ENCODE measurements at places on chromosomes 7 and 10.

GRCh38 chr10:51215951-51216834 is 141.9 kb downstream of the PRKG1 start:
- no peak for DNase-seq

DNA sequence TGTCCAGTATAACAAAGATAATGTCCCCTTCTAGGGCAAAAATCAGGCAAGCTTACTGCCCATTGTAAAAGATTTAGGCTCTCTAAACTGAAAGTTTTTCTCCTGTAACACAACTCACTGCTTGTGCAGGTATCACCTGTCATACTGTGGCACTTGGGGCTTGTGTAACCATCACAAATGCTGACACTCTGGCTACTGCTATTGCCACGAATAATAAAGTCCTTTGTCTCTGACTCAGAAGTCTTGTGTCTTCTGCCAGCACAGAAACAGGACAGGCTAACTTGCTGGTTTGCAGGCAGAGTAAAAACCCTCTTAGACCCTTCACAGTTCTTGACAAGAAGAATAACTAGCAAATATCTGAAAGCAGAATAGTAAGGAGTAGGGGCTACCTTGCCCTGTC is 273.9 kb downstream of the RPS24 start:
- DNase-seq: no peak

DNA sequence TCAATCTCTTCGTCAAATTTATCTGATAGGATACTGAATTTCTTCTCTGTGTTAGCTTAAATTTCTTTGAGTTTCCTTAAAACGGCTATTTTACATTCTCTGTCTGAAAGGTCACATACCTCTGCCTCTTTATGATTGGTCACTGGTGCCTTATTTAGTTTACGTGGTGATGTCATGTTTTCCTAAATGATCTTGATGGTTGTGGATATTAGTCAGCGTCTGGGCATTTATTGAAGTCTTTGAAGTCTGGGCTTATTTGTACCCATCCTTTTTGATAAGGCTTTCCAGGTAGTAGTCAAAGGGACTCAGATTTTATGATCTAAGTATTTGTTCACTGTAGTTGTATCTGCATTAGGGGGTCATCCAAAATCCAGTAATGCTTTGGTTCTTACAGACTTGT is 1407.5 kb upstream of the LRRTM3 start:
- no peak for DNase-seq

DNA sequence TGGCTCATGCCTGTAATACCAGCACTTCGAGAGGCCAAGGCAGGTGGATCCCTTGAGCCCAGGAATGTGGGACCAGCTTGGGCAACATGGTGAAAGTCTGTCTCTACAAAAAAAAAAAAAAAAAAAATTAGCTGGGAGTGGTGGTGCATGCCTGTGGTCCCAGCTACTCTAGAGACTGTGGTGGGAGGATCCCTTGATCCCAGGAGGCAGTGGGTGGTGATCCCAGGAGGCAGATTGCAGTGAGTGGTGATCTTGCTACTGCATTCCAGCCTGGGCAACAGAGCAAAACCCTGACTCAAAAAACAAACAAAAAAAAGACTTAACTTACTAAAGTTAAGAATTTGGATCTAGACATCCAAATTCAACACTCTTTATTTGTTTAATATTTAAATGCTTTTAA is 10.2 kb upstream of the ADO start:
- DNase-seq: no peak

- DNase-seq: no peak
Observed at GRCh38 chr10:58667658-58668310, 155.1 kb downstream of the BICC1 start.

- DNase-seq: peak; percentile 57
Observed at GRCh38 chr7:2616387-2617324, 15.1 kb upstream of the TTYH3 start.

- DNase-seq: no peak
Observed at GRCh38 chr7:40220421-40220911, 85.7 kb downstream of the SUGCT start.

DNA sequence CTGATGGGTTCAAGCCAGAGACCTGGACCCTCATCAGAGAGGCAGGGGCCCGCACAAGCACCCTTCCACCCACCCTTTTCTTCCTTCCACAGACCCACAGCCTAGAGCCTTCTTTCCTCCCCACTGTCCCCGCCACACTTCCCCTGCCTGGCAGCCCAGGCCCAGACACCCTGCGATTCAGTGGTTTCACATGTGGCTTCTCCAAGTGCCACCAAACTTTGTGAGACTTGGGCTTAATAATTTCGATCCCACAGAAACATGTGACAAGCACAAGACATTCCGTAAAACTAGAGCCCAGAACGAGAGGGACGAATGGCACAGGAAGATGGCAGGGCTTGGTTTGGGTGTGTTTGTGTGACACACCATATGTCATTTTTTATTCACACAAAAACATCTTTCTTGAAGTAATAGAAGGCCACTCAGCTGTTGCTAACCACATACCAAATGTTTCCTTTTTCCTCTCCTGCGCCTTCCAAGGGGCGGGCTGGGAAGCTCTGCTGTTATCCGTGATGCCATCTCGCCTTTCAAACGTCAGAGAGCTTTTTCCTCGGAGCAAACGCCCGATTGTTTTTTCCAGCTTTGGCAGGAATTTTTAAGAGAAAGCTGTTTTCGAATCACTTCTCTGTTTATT is 162.9 kb downstream of the GRK5 start:
- DNase-seq: peak; percentile 89

- no peak for DNase-seq
Observed at GRCh38 chr7:27960415-27960814, 220.2 kb downstream of the JAZF1 start.

GRCh38 chr10:38157270-38157685 is 63.1 kb downstream of the ZNF37A start:
- no peak for DNase-seq

GRCh38 chr7:3180604-3181003 is 120.4 kb upstream of the SDK1 start:
- DNase-seq: no peak

DNA sequence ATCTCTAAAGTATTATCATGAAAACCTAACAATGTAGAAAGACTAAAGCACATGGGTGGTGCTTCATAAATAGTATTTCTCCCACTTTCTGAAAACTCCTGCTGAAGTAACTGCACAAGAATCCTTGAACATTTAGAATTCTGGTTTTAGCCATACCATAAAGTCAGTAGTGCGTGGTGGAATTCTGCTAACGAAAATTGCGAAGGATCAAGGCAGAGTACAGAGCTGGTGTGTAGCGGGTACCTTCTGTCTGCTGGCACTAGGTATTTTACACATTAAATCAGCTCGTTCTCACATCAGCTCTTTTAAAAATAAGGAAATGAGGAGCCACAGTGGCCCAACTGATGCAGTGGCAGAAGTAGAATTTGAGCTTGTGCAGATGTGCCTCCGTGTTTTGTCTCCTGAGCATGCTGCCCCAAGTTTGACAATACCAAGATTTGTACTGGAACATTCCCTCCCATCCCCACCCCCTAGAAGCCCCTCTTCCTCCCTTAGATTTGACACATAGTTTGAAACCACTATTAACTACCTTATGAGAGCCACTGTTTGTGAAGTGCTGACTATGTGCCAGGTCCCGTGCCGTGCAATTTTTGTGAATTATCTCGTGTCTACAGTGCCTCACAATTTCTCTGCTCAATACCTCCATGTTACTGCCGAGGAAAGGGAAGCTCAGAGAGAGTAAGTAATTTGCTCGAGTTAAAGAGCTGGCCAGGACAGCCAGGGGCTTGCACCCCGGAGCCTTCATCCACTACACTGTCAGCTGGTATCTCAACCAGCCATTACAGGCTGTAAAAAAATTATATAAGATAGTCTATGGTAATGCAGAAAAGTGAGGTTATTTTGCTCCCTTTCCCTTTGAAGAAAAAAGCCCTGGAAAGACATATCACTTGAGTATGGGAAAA is 66.9 kb downstream of the EGFR start:
- DNase-seq: no peak

DNA sequence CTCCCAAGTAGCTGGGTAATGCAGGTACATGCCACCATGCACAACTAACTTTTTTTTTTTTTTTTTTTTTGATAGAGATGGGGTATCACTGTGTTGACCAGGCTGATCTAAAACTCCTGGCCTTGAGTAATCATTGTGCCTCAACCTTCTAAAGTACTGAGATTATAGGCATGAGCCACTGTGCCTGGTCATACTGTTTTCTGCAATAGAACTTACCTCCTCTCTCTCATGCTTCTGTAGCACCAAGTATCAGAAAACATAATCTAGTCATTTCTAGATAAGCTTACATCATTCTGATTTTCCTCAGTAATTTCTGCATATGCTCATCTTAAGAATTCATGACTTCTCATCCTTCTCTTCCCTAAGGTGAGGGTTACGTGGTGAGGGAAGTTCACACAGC is 210.0 kb downstream of the IMMP2L start:
- no peak for DNase-seq

GRCh38 chr10:103583871-103584215 is 90.3 kb downstream of the NEURL1 start:
- no peak for DNase-seq

DNA sequence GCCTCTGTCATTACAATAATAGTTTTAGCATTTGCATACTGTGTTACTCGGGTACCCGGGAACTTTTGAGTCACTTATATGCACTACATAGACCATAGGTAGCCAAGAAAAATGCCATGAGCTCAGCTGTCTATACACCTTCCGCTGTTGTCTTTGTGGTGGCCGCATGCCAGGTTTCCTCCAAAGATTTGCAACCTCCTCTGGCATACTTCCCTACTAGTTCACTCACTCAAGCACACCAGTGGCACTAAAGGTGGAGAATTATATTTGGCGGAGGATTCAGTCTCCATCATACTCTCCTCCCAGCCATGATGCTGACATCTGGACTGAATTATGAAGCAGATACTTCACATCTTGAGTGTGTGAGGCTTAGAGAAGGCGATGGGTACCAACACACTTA is 35.6 kb upstream of the GRB10 start:
- DNase-seq: no peak

DNA sequence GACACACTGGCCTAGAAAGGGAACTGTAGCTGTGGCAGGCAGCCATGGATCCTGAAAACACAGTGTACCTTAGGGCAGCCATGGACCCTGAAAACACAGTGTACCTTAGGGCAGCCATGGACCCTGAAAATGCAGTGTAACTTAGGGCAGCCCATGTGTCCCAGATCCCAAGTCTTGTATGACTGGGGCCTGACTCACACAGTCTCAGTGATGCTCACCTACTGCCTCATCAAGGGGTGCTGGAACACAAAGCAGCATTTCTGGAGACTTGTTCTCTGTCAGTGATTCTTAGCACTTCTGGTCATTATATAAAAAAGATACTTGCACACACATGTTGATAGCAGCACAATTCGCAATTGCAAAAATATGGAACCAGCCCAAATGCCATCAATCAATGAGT is 70.2 kb upstream of the LAMB4 start:
- no peak for DNase-seq

GRCh38 chr7:137572056-137572784 is 228.7 kb upstream of the PTN start:
- no peak for DNase-seq

GRCh38 chr7:107582875-107583274 is 2.8 kb downstream of the BCAP29 start:
- no peak for DNase-seq

GRCh38 chr7:102079140-102080018 is 207.3 kb upstream of the SH2B2 start:
- DNase-seq: peak; percentile 12

DNA sequence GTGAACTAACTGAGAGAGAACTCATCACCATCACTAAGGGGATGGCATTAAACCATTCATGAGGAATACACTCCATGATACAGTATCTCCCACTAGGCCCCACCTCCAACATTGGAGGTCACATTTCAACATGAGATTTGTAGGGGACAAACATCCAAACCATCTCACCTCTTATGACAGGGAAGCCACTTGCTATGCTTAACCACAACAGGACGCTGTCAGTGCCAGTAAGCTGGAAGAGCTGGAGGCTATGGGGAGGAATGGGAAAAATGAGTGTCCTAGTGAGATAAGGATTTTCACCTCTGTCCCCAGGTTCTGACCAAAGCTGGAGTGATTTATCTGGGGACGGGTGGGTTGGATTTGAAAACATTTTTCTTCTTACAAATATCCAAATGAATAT is 17.6 kb downstream of the PLCE1 start:
- DNase-seq: no peak

DNA sequence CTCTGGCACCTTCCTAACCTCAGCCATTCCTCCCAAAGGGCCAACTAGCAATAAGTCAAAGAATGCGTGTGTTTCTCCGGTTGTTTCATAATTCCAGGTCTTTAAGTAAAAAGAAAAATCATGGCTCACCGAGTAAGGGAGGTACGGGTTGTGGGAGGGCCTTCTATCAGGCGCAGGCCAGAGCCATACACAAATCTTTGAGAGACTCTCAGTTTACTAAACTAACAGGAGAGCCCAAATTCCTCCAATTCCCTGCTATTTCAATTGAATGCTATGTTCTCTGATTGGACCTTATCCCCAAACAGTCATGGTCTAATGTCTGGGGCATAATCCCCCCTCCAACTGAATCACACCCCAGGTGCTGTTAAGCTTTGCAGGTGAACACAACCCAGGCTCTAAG is 26.2 kb upstream of the SLF2 start:
- DNase-seq: peak; percentile 2

- DNase-seq: no peak
Observed at GRCh38 chr10:62456611-62457101, 82.5 kb downstream of the ZNF365 start.

GRCh38 chr7:50632561-50633413 is 67.6 kb upstream of the DDC start:
- no peak for DNase-seq

DNA sequence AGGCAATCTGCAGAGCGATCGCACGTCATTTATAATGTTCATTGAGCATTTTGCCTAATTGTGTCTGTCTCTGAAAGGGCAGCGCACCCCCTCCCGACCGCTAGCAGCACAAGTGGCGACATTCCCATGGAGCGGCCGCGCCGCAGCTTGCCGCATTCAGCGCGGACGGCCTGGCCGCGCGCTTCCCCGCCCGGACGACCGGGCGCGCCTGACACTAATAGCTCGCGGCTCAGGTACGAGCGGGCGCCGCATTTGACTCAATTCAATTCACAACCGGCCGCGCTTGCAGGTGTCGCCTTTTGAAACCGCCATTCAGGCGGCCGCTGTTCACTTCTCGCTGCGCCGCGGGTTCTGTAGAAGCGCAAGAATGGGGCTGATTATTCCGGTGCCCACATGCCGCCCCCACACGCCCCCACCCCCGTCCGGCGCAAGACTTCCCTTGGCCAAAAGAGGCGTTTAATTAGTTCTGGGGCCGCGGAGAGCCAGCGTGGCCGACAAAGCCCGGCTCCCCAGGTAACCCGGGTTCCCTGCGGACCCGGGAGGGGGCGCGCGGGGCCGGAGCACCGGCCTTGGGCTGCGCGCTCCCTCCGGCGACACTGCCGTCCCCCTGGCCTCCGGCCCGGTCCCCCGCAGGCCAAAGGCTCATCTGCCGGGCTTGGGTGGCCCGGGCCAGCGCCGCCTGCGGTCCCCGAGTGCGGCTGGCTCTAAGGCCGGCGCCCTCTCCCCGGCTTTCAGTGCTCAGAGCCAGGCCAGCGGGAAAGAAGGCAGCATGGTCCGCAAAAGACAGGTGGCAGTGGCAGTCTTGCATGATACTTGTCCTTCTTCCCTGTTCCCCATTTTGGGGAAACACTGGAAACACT is 18.7 kb upstream of the PTF1A start:
- no peak for DNase-seq
